ENCODE measurements at places on chromosomes 3 and 15. TPM values are rescaled to one million over a fixed set of nuclear protein-coding genes. Genes with fewer than 3 reads are reported as not detected.
A peak's percentile ranks its signal among the peaks of the same experiment; 100 is the strongest.

DNA sequence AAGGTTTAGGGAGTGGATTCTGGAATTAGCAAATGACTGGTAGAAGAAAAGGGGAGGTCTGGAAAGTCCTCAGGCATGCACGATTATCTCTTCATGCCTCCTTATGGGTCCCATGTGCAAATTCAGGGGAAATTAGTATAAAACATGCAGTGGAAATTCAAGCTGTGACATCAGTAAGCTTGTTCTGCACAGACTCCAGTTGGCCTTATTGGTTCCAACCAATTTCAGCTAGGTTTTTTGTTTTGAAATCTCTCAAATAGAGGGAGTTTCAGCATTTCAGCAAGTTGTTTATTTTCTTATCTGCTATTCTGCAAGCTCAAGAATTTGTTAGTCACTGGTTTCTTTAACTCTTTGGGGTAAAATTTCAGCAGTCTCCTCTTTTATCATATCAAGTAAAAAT lies 774 bp upstream of the TMCO5A start:
- no peak for DNase-seq

GRCh38 chr3:73586628-73587027 lies 38.1 kb downstream of the PDZRN3 start:
- no peak for DNase-seq

EDC3 gene
- total RNA-seq, result 42.8 TPM

ATP10A gene
- total RNA-seq, result not detected

DNA sequence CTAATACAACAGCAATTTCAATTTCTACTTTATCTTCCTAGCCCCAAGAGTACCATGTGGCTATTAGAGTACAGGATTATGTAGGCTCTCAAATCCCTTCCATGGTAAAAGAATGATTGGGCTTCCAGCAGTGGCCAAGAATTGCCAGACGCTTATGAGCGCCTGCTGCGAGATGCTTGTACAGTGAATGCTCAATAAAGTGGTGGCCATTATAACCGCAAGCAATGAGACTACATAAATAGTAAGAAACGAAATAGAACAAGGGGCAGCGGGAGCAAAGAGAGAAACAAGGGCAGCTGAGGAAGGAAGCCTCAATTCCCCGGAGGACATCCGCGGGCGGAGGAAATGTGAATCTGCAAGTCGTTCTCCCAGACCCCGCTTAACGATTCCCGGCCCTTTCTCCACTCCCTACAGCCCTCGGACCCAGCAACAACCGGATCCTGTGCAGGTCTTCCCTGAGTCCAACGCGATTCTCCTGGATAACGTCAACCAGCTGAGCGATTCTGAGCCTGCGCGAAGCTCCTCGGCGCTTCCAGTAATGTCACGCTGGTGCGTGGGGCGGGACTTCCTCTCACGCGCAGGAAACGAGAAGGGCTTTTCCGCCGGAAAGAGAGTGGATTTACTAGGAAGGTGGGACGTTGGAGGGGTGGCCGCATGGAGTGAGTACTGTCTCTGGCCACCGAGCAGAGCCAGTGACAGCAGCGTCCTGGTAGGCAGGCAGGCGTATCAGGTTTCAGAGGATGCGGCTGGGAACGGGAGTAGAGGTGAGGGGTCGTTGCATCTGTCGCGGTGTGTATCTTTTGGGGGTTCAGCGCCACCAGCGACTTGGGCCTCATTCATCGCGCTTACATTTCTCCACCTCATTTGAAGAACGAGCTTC lies 40.5 kb upstream of the AP3B2 start:
- peak; percentile 93 for DNase-seq

DNA sequence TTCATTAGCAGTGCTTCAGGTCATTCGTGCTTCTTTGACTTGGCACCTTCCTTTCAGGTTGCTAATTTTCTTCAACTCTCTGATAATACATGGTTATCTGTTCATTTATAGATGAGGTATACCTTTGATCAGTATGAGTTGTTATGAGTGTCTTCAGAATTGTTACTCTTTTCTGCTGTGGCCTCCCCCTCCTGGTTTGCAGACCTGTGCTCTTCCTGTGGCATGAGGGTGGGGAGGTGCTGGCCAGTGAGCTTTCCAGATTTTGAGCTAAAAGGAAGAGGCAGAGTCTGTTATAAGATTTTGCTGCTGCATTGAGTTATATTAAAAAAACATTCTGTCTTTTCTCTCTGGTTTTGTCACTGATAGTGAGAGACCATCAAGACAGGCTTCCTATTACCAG lies 30.8 kb upstream of the GOLGA6L9 start:
- no peak for DNase-seq
